ENCODE measurements at places on chromosomes 1 and 21.

- DNase-seq, result no peak
These were observed 30.2 kb downstream of the S100A6 start for GRCh38 chr1:153505576-153505975.

DNA sequence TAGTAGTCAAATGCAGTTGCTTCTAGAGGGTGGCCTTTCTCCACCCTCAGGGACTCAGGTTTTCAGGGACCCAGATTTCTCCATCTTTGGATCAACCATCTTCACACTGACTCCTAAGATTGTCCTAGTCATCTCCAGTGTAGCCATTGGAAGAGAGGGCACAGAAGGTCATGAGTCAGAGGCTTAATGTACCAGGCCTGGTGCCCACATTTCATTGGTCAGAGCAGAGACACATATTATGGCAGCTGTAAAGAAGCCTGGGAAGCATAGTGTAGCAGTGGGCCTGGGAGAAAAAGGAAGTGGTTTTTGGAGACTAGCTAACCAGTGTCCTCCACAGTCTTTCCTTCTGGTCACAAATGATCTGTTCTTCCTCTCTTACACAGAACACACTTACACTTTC lies 122.5 kb downstream of the GIPC2 start:
- no peak for DNase-seq

DNA sequence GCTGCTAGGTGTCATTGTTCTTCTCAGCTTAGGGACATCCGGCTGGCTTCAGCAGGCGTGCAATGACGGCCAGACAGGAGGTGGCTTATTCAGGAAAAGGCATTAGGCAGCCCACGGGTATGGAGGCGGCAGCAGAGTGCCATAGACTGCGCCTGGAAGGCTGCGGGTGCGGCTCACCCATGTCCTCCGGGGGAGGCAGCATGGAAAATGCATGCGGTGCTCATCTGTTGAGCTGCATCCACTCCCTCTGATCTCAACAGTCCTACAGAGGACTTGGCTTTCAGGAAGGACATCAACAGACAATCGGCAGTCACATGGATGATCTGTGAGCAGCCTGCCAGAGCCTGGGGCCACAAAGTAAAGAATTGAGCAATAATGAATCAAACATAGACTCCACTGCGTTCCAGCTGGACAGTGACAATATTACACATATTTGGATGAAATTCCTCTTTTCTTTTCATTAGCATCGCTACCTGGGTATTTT lies 42.9 kb downstream of the UMODL1 start:
- DNase-seq, result no peak

- DNase-seq, result no peak
These were observed 1.6 kb downstream of the CD1B start for GRCh38 chr1:158329733-158330132.

GRCh38 chr1:38240618-38241017 lies 194.0 kb upstream of the POU3F1 start:
- no peak for DNase-seq

DNA sequence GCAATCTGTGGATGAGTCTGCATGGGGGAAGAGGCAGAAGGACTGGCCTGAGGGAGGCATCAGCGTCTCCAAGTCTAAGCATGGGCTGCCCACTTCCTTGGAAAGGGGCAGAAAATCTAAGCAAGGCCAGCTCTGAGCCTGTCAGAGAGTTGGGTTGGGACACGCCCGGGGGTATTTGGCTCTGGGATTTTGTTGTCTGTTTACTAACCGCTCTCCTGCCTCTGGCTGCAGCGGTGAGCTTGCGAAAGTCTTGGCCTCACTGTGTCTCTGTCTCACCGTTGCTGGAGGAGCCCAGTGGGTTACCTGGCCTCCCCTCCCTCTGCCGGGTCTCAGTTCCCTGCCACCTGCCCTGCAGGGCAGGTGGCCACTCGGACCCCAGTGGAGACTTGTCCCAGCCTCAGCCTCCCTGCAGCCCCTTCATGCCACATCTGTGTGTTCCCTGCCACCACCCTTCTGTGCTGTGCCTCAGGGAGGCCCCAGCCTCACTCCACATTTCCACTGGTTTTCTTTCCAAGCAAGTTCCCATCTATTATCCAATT lies 33.7 kb downstream of the EDN2 start:
- DNase-seq, result no peak

All from amniotic stem cell (primary cell).